HFFc6 (cell line): ENCODE measurements at places on chromosomes 5 and 9.

DNA sequence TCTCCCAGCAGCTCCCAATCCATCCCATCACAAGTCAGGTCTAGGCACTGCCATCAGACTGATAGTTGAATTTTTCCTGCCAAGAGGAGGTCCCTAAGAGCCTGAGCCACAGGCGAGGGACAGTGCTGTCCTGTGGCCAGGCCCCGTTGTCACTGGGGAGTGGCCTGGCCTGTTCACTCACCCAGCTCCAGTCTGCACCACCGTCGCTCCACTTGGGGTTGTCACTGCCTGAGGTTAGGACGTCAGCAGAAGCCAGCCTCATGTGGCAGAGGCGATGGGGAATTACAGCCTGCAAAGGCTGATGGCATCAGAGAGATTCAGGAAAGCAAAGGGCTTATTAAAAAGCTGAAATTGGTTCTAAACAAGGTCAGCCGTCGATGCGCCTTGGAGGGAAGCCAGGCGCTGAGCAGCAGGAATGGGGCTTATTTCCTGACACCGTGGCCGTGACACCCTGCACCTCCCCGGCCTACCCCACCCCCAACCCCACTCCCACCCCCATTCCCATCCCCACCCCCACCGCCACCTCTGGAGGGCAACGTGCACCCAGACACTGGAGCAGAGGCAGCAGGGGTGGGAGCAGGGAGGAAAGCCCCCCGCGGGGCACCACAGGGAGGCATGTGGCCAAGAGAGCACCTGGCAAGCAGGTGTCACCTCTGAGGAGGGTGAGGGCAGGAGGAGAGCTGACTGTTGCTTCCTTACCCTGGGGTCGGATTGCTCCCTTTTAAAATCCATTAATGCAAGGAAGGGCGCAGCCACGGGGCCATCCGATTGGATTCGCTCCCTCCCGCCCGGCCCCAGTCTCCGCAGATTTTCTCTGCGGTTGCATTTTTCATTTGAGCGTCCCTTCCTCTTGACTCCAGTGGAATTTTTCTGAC lies 3.1 kb upstream of the DBH start:
- DNase-seq, result no peak

DNA sequence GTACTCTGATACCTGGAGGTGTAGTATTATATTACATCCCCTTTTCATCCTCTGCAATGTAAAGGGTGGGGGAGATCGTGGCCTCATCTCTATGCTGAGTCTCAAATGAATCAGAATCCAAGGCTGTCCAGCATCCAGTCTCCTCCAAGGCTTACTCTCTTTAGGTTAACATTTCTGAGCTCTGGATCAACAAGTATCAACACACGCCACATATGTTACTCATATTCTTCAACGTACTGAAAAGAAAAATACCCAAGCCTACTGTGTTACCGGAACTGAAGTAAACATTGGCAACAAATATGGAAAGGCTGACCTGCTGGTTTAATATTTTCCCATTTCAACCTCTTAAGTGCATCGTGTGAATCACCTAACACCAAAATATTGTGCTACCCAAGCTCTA lies 241.8 kb downstream of the GAS1 start:
- no peak for DNase-seq

DNA sequence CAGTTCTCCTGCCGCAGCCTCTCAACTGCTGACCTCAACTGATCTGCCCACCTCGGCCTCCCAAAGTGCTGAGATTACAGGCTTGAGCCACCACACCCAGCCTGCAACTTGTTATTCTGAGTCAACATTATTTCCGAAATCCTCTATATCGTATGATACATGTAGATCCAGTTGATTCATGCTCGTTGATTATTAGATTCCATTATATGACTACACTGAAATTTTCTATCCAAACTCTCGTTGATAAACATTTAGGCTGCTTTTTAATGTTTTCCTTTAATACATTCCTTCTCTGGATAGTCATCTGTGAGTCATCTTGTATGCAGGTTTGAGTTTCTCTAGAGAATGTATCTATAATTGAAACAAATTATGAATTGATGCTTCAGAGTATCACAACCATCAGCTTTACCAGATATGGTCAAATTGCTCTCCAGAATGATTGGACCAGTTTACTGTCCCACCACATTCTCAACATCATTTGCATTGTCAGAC lies 4.1 kb downstream of the CDK7 start:
- peak; percentile 88 for DNase-seq

- DNase-seq, result peak; percentile 41
These were observed 97.7 kb upstream of the MVB12B start for GRCh38 chr9:126228781-126229444.

GRCh38 chr5:150107909-150108447 lies 21.6 kb upstream of the CSF1R start:
- peak; percentile 62 for DNase-seq

DNA sequence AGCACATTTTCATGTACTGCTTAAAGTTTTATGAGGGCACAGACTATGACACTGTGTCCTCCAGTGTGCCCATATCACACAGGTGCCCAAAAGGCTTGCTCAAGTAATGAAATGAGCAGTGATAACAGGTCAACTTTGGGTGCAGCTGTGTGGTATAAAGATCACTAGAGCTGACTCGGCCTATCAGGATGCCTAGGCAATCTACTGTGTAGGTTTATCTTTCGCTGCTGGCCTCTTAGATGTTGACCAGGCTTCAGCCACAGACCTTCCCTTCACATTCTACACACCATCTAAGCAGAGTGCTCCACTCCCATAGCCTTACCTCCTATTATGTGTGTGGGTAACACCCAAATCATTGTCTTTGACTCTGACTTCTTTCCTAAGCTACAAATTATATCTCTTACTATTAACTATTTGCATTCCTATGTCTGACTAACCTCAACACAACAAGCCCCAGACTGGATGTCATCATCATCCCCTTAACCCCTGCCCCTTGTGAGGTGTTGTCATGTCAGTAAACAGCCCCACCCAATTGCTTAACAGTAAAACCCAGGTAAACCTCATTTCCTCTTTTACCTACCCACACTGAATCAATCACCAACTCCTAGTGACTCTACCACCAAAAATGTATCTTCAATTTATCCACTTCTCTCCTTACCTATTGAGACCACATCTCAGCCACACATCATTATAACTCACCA lies 2.5 kb downstream of the SREK1IP1 start:
- DNase-seq, result no peak

DNA sequence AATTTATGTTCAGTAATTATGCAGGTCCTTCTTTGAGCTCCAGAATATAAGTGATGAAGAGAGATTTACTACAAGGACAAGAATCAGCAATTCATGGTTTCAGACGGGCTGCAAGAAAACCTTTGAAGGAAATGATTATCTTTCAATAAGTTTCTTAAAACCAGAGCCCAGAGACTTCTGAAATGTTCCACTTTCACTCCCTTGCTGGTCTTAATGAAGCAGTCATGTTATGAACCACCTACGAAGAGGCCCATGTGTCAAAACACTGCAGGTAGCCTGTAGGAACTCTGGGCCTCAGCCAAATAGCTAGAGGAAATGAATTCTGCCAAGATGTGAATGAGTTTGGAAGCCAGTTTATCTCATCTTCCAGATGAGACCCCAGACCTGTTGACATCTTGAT lies 505.9 kb upstream of the MEF2C start:
- DNase-seq, result no peak

DNA sequence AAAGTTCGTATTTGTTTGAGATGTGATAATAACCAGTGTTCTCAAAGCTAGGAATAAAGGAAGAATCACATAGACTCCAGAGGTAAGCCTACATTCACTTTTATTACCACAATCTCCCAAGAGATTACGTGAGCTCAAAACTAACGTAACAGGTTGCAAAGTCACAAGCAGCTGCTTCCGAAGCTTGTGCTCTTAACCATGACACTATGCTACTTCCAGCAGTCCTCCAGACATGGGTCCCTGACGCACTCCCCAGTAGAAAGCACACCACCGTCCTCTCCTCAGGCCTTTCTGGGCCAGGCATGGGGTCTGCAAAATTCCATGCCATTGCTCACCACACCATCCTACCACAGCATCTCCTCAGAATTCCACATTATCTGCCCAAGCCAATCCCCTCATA lies 84.6 kb downstream of the PAX5 start:
- DNase-seq, result no peak

DNA sequence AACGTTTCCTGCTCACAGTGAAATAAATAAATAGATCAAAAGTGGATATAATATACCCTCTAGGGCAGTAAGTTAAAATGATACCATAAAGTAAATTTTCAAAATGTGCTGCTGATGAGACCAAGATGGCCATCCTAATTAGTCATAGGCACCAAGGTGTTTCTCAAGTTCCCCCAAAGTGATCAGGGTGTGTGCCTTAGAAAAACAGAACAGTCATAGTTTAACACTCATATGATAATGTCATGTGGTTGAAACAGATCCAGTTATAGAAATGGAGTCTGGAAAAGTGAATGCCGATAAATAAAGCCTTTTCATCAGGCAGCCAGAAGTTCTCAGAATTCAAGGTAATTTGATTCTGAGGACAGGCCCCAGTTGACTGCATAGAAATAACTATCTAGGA lies 161.5 kb upstream of the CDKN2B start:
- no peak for DNase-seq

- no peak for DNase-seq
These were observed 363.9 kb upstream of the SEMA6A start for GRCh38 chr5:116938488-116938887.
